Glutamatergic neuron (in vitro differentiated cells): ENCODE measurements at places on chromosomes 2 and 18.

GRCh38 chr2:56248965-56249742, 65.4 kb downstream of the CCDC85A start:
- H3K4me1 ChIP-seq = no peaks in the 10 kb centered on the region
- DNase-seq = no peak
- H3K27ac ChIP-seq = no peak overlapping the region
- peaks cover 6% of the 10 kb centered on the region for H3K36me3 ChIP-seq

DNA sequence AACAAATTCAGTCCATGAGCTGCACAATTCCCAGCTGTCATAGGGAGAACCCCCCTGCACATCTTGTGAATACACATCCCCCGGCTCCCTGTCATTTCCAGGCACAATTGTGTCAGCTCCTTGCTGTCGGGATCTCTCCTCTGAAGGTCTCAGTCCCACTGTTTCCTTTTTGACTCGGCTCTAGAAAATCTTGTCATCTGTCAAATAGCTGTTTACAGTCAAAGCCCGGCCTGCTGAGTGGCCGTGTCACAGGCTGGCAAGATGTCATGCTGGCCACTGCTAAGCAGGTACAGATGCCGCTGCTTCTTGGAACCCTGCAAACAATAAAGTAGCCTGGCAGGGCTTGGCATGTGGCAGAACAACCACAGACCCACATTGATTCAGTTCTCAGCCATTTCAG, 61.7 kb downstream of the LYPD1 start:
- H3K27ac ChIP-seq = no peak overlapping the region
- H3K4me3 ChIP-seq = no peak overlapping the region
- DNase-seq = no peak
- peaks cover 4% of the 10 kb centered on the region for H3K27me3 ChIP-seq
- peaks cover 20% of the 10 kb centered on the region for H3K4me1 ChIP-seq

GRCh38 chr2:28228434-28228995, 164.1 kb upstream of the FOSL2 start:
- no peak overlapping the region for H3K27ac ChIP-seq
- no peak for DNase-seq
- no peaks in the 10 kb centered on the region for H3K4me1 ChIP-seq
- H3K4me3 ChIP-seq = no peak overlapping the region
- no peaks in the 10 kb centered on the region for H3K36me3 ChIP-seq
- H3K27me3 ChIP-seq = no peaks in the 10 kb centered on the region

DNA sequence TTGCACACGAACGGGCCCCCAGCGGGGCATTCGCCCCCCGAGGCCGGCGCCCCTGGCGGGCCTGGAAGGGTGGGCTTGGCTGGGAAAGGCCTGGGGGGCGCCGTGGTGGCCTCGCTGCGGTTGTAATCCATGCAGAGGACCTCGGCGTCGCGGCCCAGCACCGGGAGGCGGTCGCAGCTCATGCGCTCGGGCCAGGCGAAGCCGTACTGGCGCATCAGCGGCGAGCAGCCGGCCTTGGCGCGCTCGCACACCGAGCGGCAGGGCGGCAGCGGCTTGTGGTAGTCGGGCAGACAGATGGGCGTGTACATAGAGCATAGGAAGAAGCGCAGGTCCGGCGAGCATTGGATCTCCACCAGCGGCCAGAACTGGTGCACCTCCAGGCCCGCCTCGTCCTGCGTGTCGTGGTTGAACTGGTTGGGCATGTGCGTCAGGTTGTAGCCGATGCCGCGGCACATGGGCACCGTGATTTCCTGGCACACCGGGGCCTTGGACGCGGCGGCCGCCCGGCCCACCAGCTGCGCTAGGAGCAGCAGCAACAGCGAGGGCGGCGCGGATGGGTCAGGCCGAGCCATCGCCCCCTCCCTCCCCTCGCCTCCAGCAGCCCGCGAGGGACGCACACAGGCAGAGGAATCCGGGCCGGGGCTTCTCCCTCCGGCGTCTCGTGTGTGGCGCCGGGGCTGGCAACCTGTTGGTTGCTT, 1.4 kb downstream of the FZD5 start:
- peaks cover 23% of the 10 kb centered on the region for H3K27me3 ChIP-seq
- H3K27ac ChIP-seq = no peak overlapping the region
- DNase-seq = peak; percentile 59
- H3K36me3 ChIP-seq = no peaks in the 10 kb centered on the region
- H3K4me1 ChIP-seq = peaks cover 11% of the 10 kb centered on the region
- H3K4me3 ChIP-seq = peak overlapping the region; percentile 87

GRCh38 chr2:60886991-60887390, 5.6 kb downstream of the REL start:
- H3K27me3 ChIP-seq = no peaks in the 10 kb centered on the region
- no peak overlapping the region for H3K4me3 ChIP-seq
- no peaks in the 10 kb centered on the region for H3K36me3 ChIP-seq
- DNase-seq = no peak
- H3K27ac ChIP-seq = no peak overlapping the region

- no peak overlapping the region for H3K4me3 ChIP-seq
- H3K27me3 ChIP-seq = no peaks in the 10 kb centered on the region
- H3K36me3 ChIP-seq = peaks cover 16% of the 10 kb centered on the region
These were observed 26.6 kb upstream of the LANCL1 start for GRCh38 chr2:210503001-210503623.

GRCh38 chr2:197254776-197255530, 55.6 kb downstream of the ANKRD44 start:
- DNase-seq = no peak
- no peaks in the 10 kb centered on the region for H3K36me3 ChIP-seq
- H3K27me3 ChIP-seq = no peaks in the 10 kb centered on the region
- H3K4me3 ChIP-seq = no peak overlapping the region

DNA sequence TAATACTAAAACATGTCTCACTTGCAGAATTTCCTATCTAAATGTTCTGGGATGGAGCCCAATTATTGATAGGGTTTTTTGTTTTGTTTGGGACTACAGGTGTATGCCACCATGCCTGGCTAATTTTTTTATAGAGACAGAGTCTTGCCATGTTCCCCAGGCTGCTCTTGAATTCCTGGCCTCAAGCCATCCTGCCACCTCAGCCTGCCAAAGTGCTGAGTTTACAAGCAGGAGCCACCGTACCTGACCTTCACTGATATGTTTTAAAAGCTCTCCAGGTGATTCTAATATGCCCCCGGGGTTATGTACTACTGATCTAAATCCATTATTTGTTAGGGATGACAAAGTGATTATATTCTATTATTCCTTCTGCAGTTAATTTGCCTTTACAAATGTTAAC, 2.2 kb downstream of the ELAC1 start:
- no peak for DNase-seq
- no peak overlapping the region for H3K27ac ChIP-seq
- peaks cover 11% of the 10 kb centered on the region for H3K4me1 ChIP-seq
- H3K4me3 ChIP-seq = no peak overlapping the region
- no peaks in the 10 kb centered on the region for H3K36me3 ChIP-seq

DNA sequence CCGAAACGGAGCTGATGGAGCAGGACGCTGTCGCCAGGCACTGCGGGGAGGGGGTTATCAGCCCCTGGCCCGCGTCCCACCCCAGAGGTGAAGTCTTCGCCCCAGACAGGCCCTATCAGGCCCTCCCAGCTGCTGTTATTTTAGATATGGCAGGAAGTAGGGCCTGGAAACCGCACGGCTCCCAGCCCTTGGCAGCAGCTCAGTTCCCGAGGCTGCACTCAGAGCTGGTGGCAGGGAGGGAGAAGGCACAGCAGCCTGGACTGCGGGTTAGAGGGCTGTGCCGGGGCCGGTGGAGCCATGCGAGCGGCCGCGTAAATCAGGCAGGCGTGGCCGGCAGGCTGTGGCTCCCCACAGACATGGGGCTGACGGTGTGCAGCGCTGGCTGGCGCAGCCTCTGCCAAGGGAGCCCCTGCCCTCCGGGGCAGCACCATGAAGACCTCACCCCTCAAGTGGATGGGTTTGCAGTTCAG, 111.4 kb downstream of the NFATC1 start:
- peaks cover 5% of the 10 kb centered on the region for H3K36me3 ChIP-seq
- H3K27me3 ChIP-seq = peaks cover 4% of the 10 kb centered on the region
- DNase-seq = peak; percentile 18
- no peak overlapping the region for H3K27ac ChIP-seq

DNA sequence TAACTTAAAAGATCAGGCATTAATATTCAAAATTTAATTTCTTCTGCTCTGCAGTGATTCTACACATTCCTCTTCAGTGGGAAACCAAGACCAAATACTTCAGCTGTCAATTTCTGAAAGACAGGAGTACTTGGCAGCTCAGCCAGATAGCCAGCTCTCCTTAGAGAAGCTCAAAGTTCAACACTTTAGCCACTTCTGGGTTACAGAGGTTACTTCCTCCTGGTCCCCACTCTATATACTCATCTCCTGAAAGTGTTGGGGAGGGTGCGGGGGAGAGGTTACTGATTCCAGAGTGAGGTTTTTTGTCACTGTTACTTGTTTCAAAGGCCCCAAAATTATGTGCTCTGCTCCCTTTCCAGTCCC, 4.1 kb downstream of the CYTIP start:
- no peaks in the 10 kb centered on the region for H3K27me3 ChIP-seq
- no peak overlapping the region for H3K27ac ChIP-seq
- no peak for DNase-seq
- H3K4me1 ChIP-seq = no peaks in the 10 kb centered on the region

- H3K4me3 ChIP-seq = no peak overlapping the region
- no peaks in the 10 kb centered on the region for H3K27me3 ChIP-seq
- no peak for DNase-seq
- H3K27ac ChIP-seq = no peak overlapping the region
- peaks cover 18% of the 10 kb centered on the region for H3K4me1 ChIP-seq
These were observed 19.0 kb downstream of the INO80C start for GRCh38 chr18:35478520-35479435.

GRCh38 chr2:241571821-241572620, 13.5 kb downstream of the BOK start:
- H3K36me3 ChIP-seq = no peaks in the 10 kb centered on the region
- no peak for DNase-seq
- H3K27me3 ChIP-seq = peaks cover 1% of the 10 kb centered on the region
- peak overlapping the region; percentile 43 for H3K27ac ChIP-seq

DNA sequence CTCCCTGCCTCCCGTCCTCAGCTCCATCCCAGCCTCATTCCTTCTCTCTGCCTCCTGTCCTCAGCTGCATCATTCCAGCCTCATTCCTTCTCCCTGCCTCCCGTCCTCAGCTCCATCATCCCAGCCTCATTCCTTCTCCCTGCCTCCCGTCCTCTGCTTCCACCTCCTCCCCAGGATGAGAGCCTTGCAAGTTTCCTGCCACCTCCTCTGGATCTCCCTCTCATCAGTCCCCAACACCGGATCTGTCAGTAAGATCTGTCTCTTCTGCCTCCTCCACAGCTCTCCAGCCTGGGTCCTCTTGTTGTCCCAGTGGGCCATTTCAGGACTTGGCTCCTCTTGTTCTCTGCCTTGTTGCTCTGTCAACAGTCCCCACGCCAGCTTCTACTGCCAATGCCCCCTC, 130.9 kb downstream of the NDUFA10 start:
- H3K27ac ChIP-seq = no peak overlapping the region
- H3K27me3 ChIP-seq = peaks cover 12% of the 10 kb centered on the region
- H3K4me1 ChIP-seq = peaks cover 10% of the 10 kb centered on the region
- peaks cover 4% of the 10 kb centered on the region for H3K36me3 ChIP-seq

DNA sequence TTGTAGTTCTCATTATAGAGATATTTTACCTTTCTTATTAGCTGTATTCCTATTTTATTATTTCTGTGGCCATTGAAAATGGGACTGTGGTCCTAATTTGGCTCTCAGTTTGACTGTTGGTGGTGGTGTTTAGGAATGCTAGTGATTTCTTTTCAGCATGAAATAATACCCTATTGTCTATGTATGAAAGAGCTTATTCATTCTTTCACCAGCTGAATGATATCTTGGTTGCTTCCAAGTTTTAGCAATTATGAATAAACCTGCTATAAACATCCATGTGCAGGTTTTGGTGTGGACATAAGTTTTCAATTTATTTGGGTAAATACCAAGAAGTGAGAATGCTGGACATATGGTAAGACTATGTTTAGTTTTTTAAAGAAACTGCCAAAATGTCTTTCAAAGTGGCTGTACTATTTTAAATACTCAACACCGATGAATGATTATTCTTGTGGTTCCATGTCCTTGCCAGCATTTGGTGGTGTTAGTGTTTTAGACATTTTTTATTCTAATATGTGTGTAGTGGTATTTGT, 501.6 kb upstream of the GYPC start:
- H3K4me3 ChIP-seq = no peak overlapping the region
- peaks cover 3% of the 10 kb centered on the region for H3K27me3 ChIP-seq
- no peaks in the 10 kb centered on the region for H3K4me1 ChIP-seq
- H3K27ac ChIP-seq = no peak overlapping the region
- no peaks in the 10 kb centered on the region for H3K36me3 ChIP-seq

DNA sequence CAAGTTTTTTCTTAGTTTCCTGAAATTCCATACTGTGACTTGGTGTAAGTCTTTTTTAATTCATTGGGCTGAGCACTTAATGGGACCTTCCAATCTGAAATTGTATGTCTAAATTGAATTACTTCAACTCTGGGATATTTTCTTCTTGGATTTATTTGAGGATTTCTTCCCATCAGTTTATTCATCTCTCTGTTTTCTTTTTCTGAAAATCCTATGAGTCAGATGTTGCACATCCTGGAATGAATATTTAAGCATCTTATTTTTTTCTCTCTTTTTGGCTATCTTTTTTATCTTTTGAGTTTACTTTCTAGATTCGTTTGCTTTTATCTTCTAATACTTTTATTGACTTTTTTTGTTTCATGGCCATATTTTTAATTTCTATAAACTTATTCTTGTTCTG, 55.4 kb upstream of the ACYP2 start:
- peaks cover under 1% of the 10 kb centered on the region for H3K27me3 ChIP-seq

DNA sequence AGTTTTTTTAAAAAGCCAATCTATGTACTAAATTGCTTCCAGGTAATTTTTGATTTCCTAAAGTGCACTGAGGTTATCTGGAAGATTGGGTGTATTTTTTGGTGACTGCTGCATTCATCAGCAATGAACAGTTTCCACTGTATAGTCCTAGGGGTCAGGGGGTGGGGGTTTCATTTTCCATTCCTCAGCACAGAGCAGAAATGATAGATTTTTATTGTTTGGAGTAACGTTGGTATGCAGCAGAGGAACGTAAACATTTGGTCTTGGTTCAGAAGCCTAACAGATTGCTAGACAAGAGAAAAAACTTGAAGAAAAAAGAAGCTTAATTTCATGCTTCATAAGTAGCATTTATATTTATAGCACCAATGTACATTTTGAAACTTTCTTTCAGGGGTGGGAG, 54.9 kb downstream of the ZCCHC2 start:
- no peak for DNase-seq
- no peaks in the 10 kb centered on the region for H3K36me3 ChIP-seq
- H3K4me1 ChIP-seq = no peaks in the 10 kb centered on the region
- no peak overlapping the region for H3K4me3 ChIP-seq
- no peak overlapping the region for H3K27ac ChIP-seq
- peaks cover 2% of the 10 kb centered on the region for H3K27me3 ChIP-seq
